ENCODE measurements at places on chromosomes 5 and 9. TPM values are rescaled to one million over a fixed set of nuclear protein-coding genes. Genes with fewer than 3 reads are reported as not detected.

Gene MSANTD3
- total RNA-seq: 7.5 TPM

Gene C5orf47
- not detected for total RNA-seq

Gene SLC45A2
- total RNA-seq: not detected

DNA sequence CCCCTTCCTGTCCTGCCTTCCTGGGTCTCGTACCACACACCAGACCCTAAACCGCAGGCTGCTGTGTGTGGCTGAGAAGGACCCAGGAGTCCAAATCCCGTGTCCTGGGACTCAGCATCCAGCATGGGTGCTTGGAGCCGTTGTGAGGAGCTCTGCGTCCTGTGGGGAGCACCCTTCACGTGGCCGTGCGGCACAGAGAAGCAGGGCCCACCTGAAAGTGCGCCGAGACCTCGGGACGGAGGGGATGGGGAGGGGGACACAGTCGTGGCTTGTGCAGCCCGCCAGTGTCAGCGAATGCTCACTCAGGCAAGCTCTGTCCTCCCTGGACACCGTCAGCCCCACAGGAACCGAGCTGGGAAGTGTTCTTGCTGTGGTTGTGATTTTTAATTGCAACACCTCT is 244.6 kb downstream of the CACNA1B start:
- DNase-seq: no peak
- no peaks in the 10 kb centered on the region for H3K27me3 ChIP-seq
- H3K4me1 ChIP-seq: no peaks in the 10 kb centered on the region

DNA sequence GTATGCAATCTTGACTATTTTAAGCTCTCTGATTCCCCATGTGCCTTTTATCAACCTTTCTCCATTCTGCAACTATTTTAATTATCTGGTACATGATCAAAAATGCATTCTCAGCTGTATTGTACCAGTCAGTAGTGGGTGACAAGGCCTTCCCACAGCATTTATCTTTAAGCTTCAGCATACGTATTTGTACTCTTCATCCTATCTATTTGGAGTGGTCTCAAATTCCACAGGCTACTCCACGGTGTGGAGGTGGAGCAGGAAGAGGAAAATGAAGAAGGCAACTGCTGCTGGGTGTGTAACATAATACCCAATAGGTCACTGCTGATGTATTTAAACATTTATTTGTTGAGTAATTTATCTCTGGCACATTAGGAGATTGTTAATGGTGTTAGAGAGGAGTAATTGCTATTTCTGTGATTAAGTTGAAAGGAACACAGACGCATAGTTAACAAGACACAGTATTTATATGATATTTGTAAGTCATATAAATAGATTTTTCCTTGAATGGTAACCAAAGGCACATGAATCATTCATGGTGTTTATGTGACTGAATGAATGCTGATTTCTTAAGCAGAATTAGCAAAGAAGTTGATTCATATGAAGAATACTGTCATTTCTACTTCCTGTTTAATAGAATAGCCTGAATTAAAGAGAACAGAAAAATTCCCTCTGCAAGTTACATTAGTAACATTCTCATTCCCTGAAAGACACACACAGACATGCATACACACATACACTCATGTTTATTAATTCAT is 153.8 kb upstream of the NR3C1 start:
- DNase-seq: no peak
- H3K36me3 ChIP-seq: no peaks in the 10 kb centered on the region
- no peak overlapping the region for H3K27ac ChIP-seq
- H3K27me3 ChIP-seq: no peaks in the 10 kb centered on the region

Gene PCDHGA2
- total RNA-seq: 0.10 TPM

DNA sequence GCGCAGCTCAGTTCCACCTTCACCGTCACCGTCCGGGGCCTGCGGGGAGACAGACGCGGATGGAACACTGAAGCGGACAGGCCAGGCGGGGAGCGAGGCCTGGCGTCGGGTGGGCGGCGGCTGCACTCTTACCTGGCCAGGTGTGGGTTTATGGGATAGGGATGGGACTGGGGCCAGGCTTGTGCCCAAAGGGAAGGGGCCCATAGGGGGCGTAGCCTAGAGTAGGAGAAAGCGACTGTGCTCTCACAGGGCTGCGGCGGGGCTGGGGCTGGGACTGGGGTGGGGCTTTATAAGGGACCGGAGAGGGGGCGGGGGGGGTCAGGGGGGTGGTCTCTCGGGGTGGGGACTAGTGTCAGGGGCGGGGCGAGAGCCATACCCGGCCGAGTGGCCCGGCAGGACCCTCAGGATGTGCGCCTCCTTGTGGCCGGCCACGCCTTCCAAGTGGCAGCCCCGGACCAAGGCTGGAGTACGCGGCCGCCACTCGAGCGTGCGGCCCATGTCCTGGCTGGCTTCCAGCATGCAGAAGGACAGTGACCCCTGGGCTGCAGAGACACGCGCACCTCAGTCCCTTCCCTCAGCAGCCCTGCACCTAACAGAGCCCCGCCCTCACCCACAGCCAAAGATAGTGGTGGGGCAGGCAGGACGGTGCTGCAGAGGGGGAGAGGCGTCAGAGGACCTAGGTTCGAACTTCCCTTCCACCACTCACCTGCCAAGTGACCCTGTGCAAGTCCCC is 22.8 kb downstream of the FPGS start:
- no peaks in the 10 kb centered on the region for H3K4me1 ChIP-seq
- DNase-seq: no peak
- no peaks in the 10 kb centered on the region for H3K27me3 ChIP-seq
- H3K27ac ChIP-seq: no peak overlapping the region
- no peak overlapping the region for H3K4me3 ChIP-seq

DNA sequence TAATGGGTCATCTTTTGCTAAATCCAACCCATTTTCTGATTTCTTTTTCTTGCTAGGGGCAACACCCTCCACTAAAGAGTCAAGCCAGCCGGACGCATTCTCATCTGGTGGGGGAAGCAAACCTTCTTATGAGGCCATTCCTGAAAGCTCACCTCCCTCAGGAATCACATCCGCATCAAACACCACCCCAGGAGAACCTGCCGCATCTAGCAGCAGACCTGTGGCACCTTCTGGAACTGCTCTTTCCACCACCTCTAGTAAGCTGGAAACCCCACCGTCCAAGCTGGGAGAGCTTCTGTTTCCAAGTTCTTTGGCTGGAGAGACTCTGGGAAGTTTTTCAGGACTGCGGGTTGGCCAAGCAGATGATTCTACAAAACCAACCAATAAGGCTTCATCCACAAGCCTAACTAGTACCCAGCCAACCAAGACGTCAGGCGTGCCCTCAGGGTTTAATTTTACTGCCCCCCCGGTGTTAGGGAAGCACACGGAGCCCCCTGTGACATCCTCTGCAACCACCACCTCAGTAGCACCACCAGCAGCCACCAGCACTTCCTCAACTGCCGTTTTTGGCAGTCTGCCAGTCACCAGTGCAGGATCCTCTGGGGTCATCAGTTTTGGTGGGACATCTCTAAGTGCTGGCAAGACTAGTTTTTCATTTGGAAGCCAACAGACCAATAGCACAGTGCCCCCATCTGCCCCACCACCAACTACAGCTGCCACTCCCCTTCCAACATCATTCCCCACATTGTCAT is 72.0 kb downstream of the NUP214 start:
- no peak overlapping the region for H3K4me3 ChIP-seq
- no peaks in the 10 kb centered on the region for H3K4me1 ChIP-seq
- H3K27me3 ChIP-seq: no peaks in the 10 kb centered on the region
- H3K27ac ChIP-seq: no peak overlapping the region
- peaks cover 70% of the 10 kb centered on the region for H3K36me3 ChIP-seq

Gene MARVELD2
- 0.20 TPM for total RNA-seq

GRCh38 chr5:138972230-138972629 is 97.1 kb upstream of the LRRTM2 start:
- H3K4me3 ChIP-seq: no peak overlapping the region
- H3K27me3 ChIP-seq: no peaks in the 10 kb centered on the region
- H3K27ac ChIP-seq: no peak overlapping the region
- no peaks in the 10 kb centered on the region for H3K4me1 ChIP-seq
- H3K36me3 ChIP-seq: no peaks in the 10 kb centered on the region
- DNase-seq: no peak

GRCh38 chr9:133581513-133582343 is 27.5 kb downstream of the FAM163B start:
- H3K27me3 ChIP-seq: no peaks in the 10 kb centered on the region
- peaks cover 8% of the 10 kb centered on the region for H3K4me1 ChIP-seq
- no peaks in the 10 kb centered on the region for H3K36me3 ChIP-seq
- no peak for DNase-seq
- no peak overlapping the region for H3K4me3 ChIP-seq

Gene FOXI1
- total RNA-seq: not detected

DNA sequence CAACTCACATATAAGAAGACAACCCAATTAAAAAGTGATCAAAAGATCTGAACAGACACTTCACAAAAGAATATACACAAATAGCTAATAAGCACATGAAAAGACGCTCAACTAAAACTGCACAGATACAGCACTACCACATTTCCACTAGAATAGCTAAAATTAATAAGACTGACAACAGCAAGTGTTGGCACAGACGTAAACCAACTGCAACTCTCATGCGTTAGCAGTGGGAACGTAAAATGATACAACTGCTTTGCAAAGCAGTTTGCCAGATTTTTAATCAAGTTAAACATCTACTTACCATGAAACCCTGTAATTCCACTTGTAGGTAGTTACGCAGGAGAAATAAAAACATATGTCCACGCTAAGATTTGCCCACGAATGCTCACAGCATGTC is 9.0 kb downstream of the SEMA4D start:
- peak overlapping the region; percentile 69 for H3K27ac ChIP-seq
- no peaks in the 10 kb centered on the region for H3K27me3 ChIP-seq
- H3K4me1 ChIP-seq: peaks cover 81% of the 10 kb centered on the region
- no peak for DNase-seq
- no peaks in the 10 kb centered on the region for H3K36me3 ChIP-seq

Gene WDR31
- 1.3 TPM for total RNA-seq

- no peak overlapping the region for H3K4me3 ChIP-seq
- no peak overlapping the region for H3K27ac ChIP-seq
- H3K4me1 ChIP-seq: no peaks in the 10 kb centered on the region
- no peaks in the 10 kb centered on the region for H3K36me3 ChIP-seq
- no peak for DNase-seq
These were observed 820.8 kb downstream of the MAT2B start for GRCh38 chr5:164326219-164326618.

DNA sequence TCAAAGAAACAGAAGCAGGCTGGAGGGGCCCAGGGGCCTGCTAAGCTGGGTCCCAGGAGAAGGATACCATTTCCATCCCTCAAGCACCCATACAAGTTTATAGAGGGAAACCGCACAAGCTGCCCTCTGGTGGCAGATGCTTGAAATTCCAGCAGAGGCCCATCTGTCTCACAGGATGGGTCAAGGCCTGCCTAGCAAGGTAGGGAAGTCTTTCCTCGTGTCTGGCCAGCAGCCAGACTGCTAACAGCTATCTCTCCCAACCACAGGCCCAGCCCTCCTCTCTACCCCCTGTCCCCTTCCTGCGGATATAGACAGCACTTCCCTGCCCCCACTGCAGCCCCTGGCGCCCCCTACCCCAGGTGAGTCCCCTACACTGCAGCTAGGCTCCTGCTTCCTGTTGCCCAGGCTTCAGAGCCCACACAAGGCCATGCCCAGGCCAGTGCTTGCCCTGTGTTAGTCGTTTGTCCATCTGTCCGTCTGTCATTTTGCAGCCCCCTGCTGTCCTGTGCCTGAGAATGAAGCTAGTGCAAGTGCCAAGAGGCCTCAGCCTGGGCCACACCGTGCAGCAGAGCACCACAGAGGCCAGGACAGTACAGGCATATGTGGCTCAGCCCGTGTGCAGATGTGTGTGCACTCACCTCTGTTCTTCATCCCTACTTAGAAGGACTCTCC is 26.2 kb downstream of the TCF7 start:
- peak overlapping the region; percentile 97 for H3K27ac ChIP-seq
- H3K36me3 ChIP-seq: peaks cover 51% of the 10 kb centered on the region
- peaks cover 61% of the 10 kb centered on the region for H3K4me1 ChIP-seq
- H3K4me3 ChIP-seq: no peak overlapping the region

Gene CFAP77
- not detected for total RNA-seq

- H3K27ac ChIP-seq: peak overlapping the region; percentile 93
- DNase-seq: no peak
- no peaks in the 10 kb centered on the region for H3K27me3 ChIP-seq
- H3K36me3 ChIP-seq: peaks cover 7% of the 10 kb centered on the region
- peaks cover 64% of the 10 kb centered on the region for H3K4me1 ChIP-seq
- peak overlapping the region; percentile 95 for H3K4me3 ChIP-seq
These were observed 974 bp downstream of the CCDC69 start for GRCh38 chr5:151222790-151223446.

DNA sequence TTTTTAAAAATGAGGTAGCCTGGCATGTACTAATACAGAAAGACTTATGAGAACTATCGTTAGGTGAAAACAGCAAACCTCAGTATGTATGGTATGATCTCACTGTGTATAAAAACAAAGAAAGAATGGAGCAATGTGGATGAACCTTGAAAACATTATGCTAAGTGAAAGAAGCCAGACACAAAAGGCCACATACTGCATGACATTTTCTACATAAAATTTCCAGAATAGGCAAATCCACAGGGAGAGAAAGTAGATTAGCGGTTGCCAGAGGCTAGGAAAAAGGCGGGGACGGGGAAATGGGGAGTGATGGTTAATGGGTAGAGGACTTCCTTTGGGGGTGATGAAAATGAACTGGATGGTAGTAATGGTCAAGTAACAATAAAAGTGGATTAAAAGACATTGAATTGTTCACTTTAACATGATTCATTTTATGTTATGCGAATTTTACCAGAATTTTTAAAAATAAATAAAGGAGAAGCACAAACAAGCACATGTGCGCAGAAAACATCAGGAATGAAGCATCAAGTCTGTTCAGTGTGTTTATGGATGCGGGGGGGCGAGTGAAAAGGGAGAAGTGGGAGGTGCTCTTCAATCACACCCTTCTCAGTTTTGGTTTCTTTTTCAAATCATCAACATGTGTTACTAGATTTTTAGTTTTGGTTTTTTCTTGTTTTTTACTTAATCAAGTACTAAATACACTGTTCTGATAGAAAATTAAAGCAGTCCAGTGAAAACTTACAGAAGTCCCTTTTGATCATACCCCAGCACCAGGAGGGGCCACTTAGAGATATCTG is 16.3 kb downstream of the ROR2 start:
- no peak overlapping the region for H3K4me3 ChIP-seq
- no peaks in the 10 kb centered on the region for H3K4me1 ChIP-seq
- no peaks in the 10 kb centered on the region for H3K36me3 ChIP-seq
- H3K27ac ChIP-seq: no peak overlapping the region
- DNase-seq: no peak

DNA sequence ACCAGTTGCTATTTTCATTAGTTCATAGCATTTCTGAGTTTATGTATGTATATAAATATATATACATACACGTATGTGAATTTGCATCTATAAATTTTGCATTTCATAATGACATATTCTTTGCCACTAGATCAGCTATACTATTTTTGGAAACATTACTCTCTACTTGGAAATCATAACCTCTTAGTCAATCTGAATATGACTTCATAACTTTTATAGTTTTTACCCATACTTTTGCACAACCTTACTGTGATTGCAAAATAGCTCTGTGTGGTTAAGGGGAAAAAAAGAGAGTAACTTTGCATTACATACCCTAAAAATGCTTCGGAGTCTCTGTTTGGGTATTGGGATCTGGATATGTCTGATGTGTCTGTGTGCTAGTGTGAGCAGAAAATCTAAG is 44.9 kb upstream of the ADAMTSL1 start:
- H3K4me3 ChIP-seq: no peak overlapping the region
- DNase-seq: no peak
- no peak overlapping the region for H3K27ac ChIP-seq
- no peaks in the 10 kb centered on the region for H3K27me3 ChIP-seq
- H3K36me3 ChIP-seq: no peaks in the 10 kb centered on the region

Gene IFNB1
- total RNA-seq: not detected

Gene SLC36A3
- total RNA-seq: not detected

Gene CPLANE1
- 10.4 TPM for total RNA-seq

GRCh38 chr5:143084407-143084806 is 314.2 kb downstream of the ARHGAP26 start:
- H3K27ac ChIP-seq: no peak overlapping the region
- H3K4me3 ChIP-seq: no peak overlapping the region
- DNase-seq: no peak
- H3K36me3 ChIP-seq: no peaks in the 10 kb centered on the region
- H3K4me1 ChIP-seq: no peaks in the 10 kb centered on the region

Gene IFNE
- total RNA-seq: not detected
